ENCODE measurements at places on chromosomes 6 and 20. TPM values are rescaled to one million over a fixed set of nuclear protein-coding genes. Genes with fewer than 3 reads are reported as not detected.

DNA sequence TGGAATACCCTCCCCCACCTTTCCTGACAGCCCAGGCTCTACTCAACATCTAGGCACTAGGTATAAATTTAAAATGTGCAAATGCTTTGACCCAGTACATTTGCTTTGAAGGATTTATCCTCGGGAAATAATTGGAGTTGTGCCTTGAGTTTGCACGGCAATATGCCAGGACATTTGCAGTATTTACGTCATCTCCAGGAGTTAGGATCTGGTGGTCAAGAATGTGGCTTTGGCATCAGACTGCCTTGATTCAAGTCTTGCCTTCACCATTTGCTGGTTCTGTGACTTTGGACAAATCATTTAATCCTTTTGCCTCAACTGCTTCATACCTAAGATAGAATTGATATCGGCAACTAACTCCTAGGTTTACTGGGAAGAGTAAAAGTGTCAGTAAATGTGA is 169.6 kb downstream of the PLCB1 start:
- DNase-seq, result no peak

- DNase-seq, result no peak
Observed at GRCh38 chr6:40563111-40563510, 24.1 kb downstream of the LRFN2 start.

- no peak for DNase-seq
Observed at GRCh38 chr6:90076511-90077415, 182.5 kb downstream of the GJA10 start.

The ECT2L gene
- total RNA-seq, result not detected

- DNase-seq, result no peak
Observed at GRCh38 chr20:53748176-53748575, 154.5 kb upstream of the ZNF217 start.

DNA sequence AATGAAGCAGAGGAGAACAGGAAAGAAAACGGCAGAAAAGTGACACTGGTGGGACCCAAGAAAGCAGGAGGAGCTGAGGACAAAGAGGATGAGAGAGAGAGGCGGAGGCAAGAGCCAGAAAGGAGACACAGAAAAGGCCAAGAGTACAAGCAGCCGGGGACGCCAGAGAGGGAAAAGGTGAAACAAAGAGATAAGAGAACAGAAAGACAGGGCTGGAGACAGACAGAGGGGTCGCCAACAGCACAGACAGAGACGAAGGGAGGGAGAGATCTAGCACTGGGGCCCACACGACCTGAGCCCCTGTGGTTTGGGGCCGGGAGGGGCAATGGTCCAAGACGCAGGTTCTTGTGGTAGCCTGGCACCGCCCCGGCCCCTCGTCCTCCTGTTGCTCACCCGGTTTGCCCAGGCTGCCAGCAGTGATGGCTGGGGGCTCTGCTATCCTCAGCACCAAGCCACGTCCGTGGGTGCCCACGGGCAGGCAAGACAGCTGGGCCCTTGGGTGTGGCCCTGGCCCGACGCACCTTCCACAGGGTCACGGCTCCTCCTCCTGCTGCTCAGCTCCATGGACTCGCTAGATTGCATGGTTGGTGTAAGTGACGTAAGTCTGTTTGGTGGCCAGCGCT is 123.5 kb downstream of the GRM4 start:
- DNase-seq, result no peak

DNA sequence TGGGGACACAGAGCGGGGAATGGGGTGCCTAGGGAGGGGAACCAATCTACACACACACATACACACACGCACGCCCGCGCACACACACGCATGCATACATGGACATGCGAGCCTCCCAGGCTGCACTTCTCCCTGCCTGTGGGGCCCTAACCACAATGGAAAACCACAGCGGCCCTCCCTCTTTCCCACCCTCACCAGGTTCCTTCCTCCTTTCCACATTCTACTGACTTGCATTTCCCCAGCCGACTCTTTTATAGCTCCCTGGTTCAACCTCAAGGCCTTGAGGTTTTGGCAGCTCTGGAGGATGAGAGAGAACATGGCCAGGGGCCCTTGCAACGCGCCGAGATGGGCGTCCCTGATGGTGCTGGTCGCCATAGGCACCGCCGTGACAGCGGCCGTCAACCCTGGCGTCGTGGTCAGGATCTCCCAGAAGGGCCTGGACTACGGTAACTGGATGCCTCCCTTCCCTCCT is at the start of gene BPI:
Gene BPI, plus strand, starts transcription at position 249 of the 472 bp plus-strand sequence. Its CDS starts 68 bp downstream, at position 317.
- no peak for DNase-seq

The PRR18 gene
- total RNA-seq, result not detected

The POLR3F gene
- total RNA-seq, result 8.7 TPM

- DNase-seq, result peak; percentile 76
Observed at GRCh38 chr6:28884423-28885131, 39.2 kb downstream of the TRIM27 start.

DNA sequence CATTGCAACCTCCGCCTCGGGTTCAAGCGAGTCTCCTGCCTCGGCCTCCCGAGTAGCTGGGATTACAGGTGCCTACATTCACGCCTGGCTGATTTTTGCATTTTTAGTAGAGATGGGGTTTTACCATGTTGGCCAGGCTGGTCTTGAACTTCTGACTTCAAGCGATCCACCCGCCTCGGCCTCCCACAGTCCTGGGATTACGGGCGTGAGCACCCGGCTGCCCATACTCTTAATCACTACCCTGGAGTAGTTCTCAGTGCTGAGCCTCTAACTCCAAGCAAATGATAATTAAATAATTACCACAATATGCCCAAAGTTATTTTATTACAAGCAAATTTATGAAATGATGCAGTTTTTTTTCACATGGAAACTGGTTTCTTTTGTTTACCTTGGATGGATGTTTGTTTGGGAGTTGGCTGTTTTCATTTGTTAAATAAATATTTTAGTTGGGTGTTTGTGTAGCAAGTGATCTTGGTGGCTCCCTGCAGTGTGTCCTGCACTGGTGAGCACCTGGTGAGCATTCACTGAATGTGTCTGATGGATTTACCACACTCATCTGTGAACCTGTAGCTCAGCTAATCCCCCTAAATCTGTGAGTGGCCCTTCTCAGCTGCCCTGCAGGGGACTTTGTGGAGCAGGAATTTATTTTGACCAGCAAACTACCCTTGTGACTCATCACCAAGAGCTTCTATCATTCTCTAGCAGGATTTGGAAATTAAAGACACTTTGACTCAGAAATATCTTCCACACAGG is 36.9 kb downstream of the UTRN start:
- no peak for DNase-seq

GRCh38 chr20:50798650-50799049 is 3.8 kb downstream of the BCAS4 start:
- no peak for DNase-seq

- DNase-seq, result no peak
Observed at GRCh38 chr20:41483553-41483930, 116.9 kb upstream of the EMILIN3 start.

- DNase-seq, result no peak
Observed at GRCh38 chr6:130981409-130981808, 81.6 kb downstream of the EPB41L2 start.

The GNL1 gene
- 157 TPM for total RNA-seq

DNA sequence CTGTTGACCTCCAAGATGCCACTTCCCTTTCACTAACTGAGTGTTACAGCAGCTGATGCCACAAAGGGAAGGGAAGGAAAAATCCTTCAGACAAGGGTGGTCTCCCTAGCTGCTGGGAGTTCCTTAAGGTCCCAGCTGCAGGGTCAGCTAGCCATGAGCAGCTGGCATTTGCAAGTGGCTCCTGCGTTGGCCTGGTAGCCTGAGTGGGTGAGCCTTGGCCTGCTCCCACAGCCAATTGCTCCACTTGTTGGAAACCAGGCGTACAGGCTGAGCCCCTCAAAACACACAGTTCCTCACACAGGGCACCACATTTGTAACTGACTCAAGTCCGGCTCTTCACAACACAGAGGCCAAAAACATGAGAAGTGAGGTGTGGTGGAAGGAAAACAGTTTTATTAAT is 16.7 kb downstream of the TTK start:
- DNase-seq, result no peak

The TCP11 gene
- not detected for total RNA-seq

GRCh38 chr6:147278891-147279290 is 74.7 kb downstream of the STXBP5 start:
- DNase-seq, result no peak

- DNase-seq, result no peak
Observed at GRCh38 chr20:47042464-47042863, 147.8 kb downstream of the EYA2 start.

DNA sequence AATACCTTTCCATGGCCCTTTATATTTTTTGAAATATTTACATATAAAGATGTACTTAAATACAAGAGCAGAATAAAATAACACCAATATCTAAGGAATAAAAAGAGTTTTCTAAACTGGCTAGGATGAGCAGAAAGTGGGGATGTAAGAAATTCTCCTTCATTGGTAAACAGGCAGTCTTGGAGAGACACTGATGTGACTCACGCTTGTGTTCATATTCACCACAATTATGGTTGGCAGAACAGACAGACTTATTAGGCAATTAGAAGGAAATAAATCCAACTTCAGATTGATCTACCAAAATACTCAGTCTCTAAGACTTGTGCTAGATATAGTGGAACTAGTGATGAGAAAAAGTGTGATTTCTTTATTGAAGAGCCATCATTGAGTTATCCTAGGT is 463.7 kb downstream of the CDC5L start:
- DNase-seq, result no peak

- no peak for DNase-seq
Observed at GRCh38 chr20:17850684-17851026, 117.9 kb downstream of the SNX5 start.

The PDYN gene
- not detected for total RNA-seq

DNA sequence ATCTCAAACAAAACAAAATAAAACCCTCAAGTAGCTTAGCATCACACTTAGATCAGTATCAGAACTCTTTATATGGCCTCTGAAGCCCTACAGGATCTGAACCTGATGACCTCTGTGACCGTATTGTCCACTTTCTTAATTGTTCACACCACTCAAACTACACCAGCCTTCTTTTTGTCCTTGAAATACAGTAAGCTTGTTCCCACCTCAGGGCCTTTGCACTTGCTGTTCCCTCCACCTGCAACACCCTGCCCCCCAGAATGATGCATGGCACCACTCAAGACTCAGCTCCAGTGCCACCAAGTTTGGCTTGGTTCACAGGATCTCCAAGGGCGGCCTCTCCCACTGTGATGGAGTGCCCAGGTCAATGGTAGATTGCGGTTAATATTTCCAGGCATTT is 25.7 kb downstream of the CPNE5 start:
- no peak for DNase-seq

The BMP2 gene
- total RNA-seq, result not detected

DNA sequence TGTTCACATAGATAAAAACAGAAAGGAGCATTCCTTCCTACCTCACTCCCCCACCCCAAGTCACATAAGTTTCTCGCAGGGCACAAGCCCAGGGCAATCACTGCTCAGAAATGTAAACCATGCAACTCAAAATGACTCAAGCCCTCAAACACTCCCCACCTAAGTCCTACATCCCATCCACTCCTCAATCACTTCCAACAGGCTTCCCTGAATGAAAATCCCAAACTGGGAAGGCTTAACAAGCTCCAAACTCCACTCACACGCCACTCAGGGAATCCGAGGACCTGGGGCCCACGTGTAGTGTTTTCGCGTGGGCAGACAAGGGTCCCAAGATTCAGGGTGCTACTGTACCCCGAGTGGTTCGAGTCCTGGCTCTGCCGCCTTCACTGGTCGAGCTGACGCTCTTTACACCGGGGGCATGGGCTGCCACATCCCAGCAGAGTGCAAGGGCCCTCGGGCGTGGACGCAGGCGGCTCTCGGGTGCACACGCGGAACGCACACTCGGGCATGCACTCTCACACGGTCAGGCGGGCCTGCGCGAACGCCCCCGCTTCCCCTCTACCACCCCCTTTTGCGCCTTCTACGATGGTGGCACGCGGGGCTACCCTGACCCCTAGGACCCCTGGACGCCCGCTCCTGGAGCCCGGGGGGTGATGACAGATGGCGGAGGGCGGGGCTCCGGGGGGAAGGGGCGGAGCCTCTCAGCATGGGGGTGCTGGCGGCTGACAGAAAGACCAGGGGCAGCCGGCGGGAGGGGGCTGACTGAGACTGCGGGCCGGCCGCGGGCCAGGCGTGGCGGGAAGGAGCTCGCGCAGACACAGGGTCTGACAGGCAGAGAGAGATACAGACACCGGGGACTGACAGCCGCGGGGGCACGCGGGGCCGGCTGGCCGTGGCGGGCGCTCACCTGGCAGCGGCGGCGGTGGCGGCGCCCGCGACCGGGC is 657 bp downstream of the ZHX3 start:
- peak; percentile 41 for DNase-seq

DNA sequence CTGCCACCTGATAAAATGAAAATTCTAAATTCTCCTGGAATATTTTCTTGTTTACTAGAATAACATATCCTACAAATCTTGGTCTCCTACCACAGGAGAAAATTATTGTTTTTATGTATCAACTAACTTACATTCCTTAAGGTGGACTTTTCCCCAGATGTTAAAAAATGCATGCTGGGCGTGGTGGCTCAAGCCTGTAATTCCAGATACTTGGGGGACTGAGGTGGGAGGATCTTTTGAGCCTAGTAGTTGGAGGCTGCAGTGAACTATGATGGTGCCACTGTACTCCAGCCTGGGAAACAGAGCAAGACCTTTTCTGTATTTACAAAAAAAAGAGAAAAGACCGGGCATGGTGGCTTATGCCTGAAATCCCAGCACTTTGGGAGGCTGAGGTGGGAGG is 27.9 kb upstream of the TFAP2C start:
- DNase-seq, result no peak

The SLC22A7 gene
- total RNA-seq, result not detected

DNA sequence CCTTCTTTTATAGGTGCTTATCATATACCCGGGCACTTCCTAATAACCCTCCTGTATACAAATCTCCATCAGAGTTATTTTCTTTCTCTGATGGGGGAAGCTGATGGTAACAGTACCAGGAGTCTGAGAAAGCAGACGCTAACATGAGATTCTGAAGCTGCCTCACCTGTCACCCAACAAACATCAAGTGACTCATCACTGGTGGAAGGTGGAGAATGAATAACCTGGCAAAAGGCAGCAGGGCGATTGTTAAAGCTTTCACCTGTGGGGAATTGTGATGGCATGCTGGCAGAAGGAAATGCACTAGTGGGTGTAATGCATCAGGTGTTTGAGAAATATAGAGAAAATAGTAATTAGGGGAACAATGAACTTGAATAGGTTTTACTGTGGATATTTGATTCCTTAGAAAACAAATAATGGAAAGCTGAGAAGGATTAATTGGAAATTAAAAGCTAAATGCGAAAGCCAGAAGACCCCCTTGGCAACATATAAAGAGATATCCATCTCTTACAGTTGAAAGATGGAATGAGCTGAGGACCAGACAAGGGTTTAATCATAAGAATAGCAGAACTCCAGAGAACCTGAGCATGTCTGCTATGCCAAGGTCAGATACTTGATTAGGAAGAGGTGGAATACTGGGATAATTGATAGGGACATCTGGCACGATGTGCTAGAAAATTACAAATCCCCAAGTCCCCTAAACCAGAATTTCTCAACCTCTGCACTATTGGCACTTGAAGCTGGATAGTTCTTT is 517.1 kb downstream of the PKHD1 start:
- DNase-seq, result no peak

The NKAIN2 gene
- not detected for total RNA-seq
